Activated T-cell treated with anti-CD3 and anti-CD28 coated beads, Interleukin-2, amount 50 U/mL, for 48 hours (primary cell): ENCODE measurements at places on chromosomes 16 and 17.

DNA sequence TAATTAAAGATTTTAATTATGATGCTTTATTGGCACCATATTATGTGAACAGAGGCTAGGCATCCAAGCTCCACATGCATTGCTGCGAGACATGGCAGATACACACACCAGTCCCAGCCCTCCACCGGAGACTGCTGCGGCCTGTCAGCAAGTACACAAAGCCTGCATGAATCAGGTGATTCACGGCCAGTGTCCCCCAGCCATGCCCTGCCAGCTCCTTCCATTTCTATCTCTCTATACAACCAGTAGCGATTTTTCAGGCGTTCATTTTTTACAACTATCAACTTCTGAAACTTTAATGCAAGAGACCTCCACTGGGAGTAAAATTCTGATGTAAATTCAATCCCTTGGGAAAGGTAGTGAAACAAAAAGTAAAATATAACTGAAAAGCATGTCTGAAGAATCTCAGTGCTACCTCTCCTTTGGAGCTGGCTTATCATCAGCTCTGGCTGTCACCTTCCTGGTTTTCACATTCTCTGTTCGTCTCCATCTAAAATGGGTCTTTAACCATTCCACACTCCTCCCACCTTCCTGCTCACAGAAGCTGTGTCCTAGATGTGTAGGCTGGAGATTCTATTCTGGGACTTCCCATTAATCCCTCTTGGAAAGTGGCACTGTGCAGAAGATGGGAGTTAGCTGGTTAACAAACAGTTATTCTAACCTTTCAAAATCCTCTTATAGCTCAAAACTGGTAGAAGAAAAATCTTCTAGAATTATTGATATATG is 32.2 kb downstream of the HS3ST3A1 start:
- no peak for DNase-seq

DNA sequence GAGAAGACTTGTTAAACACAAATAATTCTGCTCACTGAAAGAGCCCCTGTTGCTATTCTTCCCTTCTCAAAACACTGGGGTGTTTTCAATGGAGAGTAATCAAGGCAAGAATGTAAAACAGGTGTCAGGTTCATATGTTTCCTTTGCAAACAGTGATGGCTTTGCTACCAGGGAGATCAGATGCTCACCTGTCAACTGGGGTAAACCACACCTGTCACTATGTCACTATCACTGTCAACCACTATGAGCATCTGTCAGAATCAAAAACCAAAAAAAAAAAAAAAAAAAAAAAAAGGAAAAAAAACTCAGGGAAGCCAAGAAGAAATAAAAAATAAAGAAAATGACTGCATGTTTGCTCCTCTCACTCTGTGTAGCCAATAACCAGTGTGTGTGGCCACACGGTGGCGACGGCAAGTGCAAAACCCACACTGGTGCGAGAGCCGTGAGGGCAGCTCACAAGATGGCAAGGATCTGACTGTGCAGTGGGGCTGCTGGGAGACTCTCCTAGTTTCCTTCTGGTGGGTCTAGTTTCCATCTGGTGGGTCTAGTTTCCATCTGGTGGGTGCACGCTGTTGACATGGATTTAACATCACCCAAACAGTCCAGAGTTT is 22.7 kb downstream of the USP22 start:
- DNase-seq: peak; percentile 39

GRCh38 chr16:79517156-79517555 is 83.4 kb downstream of the MAF start:
- DNase-seq: no peak

- DNase-seq: no peak
Observed at GRCh38 chr16:85231959-85232358, 119.7 kb upstream of the CIBAR2 start.

- DNase-seq: no peak
Observed at GRCh38 chr16:77668201-77668600, 54.1 kb upstream of the NUDT7 start.

DNA sequence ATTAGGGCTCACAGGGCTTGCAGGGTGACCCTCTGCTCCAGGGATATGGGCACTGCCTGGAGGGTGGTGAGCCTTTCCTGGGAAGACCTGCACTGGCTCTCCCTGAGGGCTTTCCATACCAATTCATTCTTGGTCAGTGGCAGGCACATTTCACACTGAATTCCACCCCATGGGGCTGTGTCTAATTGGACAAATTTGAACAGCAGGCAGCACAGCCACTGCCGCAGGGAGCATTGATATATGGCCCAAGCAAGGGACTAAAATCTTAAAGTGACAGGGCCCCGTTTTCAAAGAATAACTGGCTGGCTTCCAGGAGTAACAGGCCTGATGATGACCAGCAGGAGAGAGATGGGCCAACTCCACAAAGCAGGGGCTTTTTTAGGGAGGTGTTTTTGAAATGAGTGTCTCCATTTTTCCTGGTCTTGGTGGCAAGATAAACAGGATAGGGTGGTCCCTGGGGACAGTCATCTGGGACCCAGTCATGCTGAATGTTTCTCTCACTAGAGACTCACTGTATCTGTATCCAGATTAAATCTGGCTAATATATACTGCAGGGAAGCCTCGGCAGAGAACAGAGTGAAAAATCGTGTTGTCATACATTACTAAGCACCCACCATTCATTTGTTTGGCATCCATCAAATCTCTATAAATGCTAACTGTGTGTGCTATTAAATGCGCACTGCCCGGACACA is 74.1 kb upstream of the TBX2 start:
- no peak for DNase-seq

DNA sequence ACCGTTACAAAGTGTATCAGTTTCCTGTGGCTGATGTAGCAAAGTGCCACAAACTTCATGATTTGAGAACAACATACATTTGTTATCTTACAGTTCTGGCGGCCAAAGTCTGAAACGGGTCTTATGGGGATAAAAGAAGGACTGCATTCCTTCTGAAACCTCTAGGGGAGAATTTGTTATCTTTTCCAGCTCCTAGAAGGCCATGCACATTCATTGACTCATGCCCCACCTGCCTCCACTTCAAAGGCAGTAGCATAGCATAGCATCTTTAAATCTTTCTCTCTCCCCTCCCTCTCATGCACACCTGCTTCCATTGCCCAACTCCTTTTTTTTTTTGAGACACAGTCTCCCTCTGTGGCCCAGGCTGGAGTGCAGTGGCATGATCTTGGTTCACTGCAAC is 190.7 kb upstream of the DYNLRB2 start:
- DNase-seq: no peak
